ENCODE measurements at places on chromosomes 1 and 21.

DNA sequence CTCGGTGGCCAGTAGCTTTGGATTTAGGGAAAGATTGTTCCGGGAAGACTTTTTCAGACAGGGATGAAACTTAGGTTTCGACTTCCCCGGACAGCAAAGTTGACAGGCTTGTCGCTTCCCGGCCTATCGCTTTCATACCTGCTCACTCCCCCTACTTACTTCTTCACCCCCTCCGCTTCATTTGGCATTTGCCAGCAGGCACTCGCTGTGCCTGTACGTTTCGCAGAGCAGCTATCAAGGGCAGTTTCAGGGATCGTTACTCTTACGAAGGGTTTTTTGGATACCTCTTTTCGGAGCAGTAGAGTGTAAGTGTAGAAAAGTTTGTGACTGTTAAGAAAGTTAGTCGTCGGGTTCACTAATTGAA is 393 bp downstream of the BLZF1 start:
- no peak for DNase-seq

DNA sequence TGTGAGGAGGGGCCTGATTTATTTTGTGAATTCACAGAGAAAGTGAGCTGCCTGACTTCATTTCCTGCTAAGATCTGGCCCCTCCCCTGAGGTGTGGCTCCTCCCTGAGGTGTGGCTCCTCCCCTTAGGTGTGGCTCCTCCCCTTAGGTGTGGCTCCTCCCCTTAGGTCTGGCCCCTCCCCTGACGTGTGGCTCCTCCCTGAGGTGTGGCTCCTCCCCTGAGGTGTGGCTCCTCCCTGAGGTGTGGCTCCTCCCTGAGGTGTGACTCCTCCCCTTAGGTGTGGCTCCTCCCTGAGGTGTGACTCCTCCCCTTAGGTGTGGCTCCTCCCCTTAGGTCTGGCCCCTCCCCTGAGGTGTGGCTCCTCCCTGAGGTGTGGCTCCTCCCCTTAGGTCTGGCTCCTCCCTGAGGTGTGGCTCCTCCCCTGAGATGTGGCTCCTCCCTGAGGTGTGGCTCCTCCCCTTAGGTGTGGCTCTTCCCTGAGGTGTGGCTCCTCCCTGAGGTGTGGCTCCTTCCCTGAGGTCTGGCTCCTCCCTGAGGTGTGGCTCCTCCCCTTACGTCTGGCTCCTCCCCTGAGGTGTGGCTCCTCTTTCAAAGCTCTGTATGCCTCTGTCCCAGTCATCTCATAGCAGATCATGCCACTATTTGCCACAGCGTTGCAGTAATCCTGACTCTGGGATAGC is 26.9 kb upstream of the LRRC3 start:
- peak; percentile 72 for DNase-seq

DNA sequence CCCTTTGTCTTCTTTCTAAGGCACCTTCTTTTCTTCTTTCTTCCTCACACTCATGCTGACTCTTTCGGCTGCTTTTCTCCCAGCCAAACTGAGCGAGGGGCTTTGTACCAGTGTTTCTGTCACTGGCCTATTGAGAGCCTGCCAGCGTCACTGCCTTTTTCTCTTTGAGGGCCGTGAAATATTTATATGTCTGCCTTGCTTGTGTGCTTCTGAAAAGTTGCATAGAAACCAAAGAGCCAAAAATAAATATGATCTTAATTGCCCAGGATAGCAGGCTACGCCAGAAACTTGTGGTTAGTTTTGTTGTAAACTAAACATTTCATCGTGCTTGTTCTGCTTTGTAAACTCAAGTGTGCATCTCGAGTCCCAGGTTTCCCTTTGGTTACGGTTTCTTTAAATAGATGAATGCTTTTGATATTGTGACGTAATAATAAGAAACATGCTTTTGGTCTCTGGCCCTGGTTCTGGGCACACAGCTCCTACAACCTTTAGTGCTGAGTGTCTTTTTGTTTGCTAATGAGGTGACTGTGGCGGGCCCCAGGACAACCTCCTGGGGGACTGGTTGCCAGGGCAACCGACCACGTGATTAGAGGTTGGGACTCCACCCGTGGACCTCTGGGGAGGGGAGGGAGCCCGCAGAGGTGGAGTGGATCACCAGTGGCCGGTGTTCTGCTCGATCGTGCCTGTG is 10.8 kb downstream of the SLC37A1 start:
- DNase-seq = peak; percentile 78

DNA sequence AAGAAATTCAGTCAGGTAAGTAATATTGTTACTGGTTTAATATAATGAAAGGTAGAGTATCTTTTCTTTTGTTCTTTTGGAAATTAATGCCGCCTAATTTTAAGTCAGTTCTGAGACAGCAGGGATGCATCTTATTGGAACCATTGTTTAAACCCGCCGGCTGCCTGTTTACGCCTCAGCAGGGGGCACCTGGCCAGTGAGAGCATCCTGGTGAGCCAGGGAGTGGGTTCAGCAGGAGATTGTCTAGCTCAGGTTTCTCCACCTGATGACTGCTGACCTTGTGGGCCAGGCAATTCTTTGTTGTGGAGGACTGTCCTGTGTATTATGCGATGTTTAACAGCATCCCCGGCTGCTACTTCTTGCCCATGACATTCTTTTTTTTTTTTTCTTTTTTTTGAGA is 30.2 kb downstream of the CHAF1B start:
- DNase-seq = no peak

- DNase-seq = no peak
These were observed 78.4 kb downstream of the OLFM3 start for GRCh38 chr1:101918277-101918676.

DNA sequence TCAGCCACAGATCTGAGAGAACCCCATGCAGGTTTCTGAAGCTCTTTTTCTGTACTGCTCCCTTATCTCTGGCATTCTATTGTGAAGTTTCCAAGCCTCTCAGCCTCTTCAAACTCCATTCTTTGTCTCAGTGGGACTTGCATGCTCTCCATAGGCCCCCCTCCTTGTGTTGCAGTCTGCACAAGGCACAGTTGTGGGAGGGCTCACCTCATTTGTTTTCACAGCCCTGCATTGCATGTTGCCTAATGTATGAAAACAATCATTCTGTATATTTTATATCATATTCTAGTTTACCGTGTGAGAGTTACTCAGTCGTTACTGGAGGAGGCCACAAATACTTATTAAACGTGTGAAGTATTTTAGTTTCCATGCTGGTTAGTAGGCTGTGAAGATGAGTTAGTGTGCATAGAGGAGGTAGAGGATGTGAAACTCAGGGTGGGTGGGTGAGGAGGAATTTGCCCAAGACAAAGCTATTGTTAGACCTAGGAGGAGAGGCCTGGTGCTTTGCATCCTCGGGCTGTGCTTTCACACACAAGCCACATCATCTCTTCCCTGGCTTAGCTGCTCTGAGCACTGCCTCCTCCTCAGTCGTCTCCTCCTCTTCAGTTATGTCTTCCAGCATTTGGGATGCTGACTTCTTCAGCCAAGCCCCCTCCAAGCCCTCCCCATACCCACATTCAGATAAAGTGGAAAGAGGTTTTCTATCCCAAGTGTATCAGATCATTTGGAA is 7.8 kb upstream of the CHI3L2 start:
- DNase-seq = no peak

- no peak for DNase-seq
These were observed 299.8 kb downstream of the DUSP10 start for GRCh38 chr1:221442056-221442455.

DNA sequence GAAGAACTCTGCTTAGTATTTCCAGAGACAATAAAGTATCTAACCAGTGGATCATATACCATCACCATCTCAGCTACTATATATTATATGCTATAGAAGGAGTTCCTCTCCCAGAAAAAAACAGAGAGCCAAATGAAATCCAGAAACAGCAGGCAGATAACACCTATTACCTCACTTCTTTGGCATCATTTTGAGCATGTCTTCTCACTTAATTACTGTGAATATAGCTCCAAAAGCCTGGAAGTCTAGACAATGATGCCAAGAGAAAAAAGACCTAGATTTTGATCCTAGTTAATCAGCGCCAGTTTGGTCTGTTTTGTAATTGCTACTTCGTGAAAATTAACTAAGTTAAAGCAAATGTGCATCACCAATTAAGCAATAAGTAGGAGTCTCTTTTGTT is 131.3 kb downstream of the EIF4G3 start:
- DNase-seq = no peak

DNA sequence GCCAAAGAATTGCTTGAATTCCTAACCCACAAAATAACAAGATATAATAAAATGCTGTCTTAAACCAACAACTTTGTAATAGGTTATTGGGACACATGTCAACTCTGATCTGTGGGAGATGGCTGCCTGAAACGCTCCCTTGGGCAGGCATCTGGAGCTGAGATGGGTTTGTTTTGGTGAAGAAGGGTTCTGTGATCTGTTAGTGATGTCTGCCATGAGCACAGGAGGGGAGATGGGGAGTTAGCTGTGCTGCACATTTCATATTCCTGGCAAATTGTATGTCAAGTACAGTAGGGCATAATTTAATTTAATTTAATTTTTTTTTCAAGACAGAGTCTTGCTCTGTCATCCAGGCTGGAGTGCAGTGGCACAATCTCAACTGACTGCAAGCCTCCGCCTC is 34.2 kb upstream of the IFNLR1 start:
- DNase-seq = no peak

- DNase-seq = no peak
These were observed 86.8 kb downstream of the TGFBR3 start for GRCh38 chr1:91799159-91799558.

DNA sequence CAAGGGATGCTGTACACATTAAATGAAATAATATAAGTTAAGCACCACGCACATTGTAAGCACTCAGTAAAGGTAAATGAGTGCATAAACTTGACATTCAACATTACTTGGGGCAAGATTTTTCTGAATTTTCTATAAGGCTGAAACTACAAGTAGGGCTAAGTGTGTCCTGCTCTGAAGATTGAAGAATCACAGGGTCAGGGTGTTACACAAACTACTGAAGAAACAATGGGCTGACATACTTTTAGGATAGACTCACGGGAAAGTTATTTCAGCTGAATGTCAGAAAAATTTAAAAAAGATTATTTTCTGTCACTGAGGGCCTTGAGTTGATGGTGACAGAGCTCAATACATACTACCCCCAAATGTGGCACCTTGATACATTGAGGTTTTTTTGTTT is 644.2 kb upstream of the PLXNA2 start:
- no peak for DNase-seq

GRCh38 chr21:39641827-39642450 is 29.2 kb downstream of the B3GALT5 start:
- DNase-seq = peak; percentile 70

DNA sequence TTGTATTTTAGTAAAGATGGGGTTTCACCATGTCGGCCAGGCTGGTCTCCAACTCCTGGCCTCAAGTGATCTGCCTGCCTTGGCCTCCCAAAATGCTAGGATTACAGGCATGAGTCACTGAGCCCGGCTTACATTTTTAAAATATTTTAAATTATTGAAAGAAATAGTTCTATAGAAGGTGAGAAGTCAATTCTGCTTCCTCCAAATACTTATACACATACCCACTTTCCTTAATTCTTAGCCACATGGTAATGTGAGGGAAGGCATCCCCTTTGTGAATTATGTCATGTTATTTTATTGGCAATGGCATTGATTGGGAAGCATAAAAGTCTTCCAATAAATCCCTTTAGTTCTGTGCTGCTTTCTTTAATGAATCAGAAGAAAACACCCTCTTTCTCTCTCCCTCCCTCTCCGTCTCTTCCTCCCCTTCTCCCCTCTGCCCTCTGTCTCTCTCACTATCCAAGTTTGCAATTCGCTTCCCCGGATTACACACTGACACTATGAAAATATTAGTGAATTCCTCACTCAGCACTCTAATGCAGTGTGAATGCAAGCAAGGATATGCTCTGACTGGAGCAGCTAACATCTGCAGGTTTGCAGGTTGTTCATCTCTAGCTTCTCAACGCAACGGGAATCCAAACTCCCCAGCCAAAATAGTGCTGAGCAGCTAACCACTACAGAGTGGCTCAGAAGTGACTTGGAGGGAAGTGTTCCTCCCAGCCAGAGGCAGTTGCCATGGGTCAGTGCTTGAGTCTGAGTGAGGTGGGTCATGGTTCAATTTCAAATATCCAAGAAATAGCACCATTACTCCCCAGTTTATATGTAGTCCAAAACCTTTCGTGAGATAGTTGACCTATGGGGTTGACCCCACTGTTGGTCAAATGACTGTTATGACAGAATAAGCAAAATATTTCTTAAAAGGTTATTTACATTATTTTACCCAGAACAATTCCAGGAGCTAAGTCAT is 77.8 kb upstream of the CD55 start:
- DNase-seq = no peak

DNA sequence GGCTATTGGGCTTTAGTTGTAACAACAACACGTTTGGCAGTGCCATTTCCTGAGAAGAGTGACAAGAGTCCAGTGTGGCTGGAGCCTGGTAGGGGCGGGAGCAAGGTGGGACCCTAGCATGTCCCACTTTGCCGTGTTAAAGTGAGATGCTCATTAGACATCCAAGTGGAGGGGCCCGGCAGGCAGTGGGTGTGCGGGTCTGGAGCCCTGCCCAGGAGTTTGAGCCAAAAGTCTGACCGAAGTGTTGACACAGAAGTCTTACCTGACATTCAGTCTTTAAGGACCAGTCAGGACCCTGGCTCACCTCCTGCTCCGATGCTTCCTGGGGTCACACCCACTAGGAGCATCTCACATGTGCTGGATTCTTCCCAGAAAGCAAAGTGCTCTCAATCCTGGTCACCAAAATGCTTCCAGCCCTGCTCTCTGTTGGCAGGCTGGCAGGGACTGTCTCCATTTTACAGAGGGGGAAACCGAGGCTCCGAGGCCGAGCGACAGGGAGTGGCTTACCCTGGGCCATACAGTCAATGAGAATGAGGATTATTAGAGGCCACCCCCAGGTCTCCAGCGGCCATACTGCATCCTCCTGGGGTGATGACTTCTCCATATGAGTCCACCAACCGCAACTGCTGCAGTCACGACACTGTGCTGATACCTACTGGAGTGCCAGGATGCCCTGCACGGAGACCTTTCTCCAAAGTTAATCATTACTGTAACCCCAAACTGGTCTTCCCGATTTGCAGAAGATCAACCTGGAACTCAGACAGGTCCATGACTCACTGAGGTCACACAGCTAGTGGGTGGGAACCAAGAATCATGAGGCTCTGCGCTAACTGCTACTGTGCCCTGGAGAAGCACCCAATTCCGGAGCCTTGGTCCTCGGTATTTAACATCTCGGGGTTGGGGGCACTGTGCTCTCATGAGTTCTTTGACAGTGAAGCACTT is 112.7 kb downstream of the PRDM2 start:
- DNase-seq = no peak

DNA sequence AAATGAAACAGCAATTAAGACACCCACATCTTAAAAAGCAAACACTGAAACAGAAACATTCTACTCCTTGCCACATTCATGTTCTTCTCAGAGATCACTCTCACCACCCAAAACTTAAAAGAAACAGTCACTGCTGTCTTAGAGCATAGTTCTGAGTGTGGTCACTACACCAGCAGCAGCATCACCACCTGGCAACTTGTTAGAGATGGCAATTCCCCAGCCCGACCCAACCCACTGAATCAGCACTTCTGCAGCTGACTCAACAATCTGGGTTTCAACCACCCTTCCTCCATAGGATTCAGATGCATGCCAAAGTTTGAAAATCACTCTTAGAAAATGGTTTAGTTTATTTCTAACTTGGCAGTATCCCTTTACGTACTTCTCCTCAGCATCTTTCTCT is 126.1 kb downstream of the CDC42BPA start:
- no peak for DNase-seq

All from NCI-H526 treated with DMSO at 0.1 percent for 48 hours (cell line).